ENCODE measurements at places on chromosomes 4 and X. TPM values are rescaled to one million over a fixed set of nuclear protein-coding genes. Genes with fewer than 3 reads are reported as not detected.

DNA sequence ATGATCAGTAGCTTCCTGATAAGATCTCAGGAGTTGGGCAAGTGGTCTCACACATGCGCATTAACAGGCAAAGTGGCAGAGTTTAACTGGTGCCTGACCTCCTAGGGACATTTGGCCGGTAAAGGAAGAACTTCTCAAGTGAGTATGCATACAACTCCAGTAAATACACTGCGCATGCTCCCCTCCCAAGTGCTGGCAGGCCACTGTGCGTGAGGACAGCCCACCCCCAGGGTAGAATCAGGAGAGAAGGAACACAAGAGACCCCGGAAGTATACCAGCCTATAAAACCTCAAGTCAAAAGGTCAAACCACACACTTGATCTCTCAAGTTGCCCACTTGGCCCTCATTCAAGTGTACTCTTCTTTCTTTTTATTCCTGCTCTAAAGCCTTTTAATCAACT is 225.5 kb upstream of the ANKRD50 start:
- DNase-seq = no peak
- peaks cover 50% of the 10 kb centered on the region for H3K4me1 ChIP-seq
- H3K4me3 ChIP-seq = no peak overlapping the region
- no peaks in the 10 kb centered on the region for H3K27me3 ChIP-seq

GRCh38 chr4:40202474-40202873 is 5.6 kb downstream of the RHOH start:
- no peaks in the 10 kb centered on the region for H3K4me1 ChIP-seq
- no peaks in the 10 kb centered on the region for H3K36me3 ChIP-seq

DNA sequence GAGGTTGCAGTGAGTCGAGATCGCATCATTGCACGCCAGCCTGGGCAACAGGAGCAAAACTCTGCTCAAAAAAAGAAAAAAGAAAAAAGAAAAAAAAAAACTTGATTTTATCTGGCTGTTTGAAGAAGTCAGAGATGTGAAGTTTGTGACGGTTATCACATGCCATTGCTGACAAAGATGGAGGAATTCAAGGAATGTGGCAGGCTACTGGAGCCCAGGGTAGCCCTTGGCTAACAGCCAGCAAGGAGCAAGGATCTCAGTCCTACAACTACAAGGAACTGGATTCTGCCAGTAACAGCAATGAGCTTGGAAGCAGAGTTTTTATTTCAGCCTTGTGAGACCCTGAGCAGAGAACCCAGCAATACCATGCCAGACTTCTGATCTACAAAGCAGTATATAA is 24.3 kb upstream of the TET2 start:
- no peaks in the 10 kb centered on the region for H3K4me1 ChIP-seq
- H3K36me3 ChIP-seq = no peaks in the 10 kb centered on the region
- H3K27ac ChIP-seq = no peak overlapping the region
- no peaks in the 10 kb centered on the region for H3K27me3 ChIP-seq

DNA sequence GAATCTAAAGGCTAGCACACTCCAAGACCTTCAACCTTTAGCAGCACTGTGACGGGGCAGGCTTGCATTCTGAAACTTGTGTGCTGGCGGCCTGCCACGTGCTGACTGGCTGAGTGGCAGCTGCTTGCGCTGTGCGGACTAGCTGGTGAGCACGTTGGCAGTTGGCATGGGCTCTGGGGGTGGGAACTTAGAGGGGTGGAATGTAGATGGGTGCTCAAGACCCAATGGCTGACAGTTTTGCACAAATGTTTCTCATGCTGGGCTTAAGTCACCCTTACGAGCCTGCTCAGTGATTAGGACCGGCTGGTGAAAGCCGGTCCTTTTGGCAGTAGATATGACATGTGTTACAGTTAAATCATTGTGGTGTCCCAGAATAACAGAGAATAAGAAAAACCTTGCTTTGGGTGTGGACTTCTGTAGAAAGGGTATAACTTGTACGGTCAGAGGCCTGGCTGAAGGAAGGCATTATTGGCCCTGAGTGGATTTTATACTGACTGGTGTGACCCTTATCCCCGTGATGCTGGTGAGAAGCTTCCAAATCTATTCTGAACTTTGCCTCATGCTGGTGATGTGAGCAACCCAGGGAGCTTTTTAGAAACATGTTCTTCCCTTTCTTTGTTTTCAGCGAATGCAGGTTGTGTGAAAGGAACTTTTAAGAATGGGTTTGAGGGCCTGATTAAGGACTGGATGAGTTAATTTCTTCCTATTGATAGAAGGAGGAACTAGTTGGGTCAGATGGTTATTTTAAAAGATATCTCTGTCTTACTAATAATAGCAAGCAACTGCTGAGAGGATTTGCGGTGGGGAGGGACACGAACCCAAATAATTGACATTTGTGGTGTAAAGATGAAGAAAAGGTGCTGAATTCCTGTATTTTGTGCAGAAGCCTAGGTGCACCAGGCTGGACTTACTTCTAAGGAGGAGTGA is 107.4 kb upstream of the SLC4A4 start:
- peaks cover 35% of the 10 kb centered on the region for H3K4me1 ChIP-seq
- H3K27me3 ChIP-seq = no peaks in the 10 kb centered on the region
- H3K4me3 ChIP-seq = peak overlapping the region; percentile 20

DNA sequence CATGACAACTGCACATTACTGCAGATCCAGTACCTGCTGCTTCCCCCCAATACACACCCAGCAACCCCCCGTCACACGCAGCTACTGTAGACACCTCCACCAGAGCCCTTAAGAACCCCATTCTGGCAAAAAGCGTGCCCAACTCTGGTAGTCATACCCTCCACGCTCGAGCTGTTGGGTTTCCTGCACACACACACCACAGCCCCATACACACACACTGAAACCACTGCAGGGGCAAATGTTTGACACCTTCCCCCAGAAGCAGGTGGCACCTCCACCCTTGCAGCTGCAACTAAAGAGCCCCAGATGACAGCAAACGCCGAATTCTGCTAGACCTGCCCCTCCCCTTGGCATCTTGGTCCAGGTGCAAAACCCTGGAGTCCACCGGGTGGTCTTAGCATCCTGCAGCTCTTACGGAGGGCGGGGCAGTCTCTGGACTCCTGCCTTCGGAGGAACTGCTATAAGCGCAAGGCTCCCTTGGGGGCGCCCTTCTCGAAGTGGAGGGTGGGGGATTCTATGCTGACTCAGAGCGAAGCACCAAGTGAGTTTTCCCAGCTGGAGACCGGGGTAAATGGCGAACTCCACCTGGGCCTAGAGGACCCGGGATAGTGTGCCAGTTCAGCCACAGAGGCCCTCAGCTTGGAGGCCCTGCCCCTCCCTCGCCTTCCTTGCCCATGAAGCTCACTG is 1.5 kb downstream of the FRMPD3 start:
- H3K4me3 ChIP-seq = no peak overlapping the region
- no peak for DNase-seq
- H3K27me3 ChIP-seq = peaks cover 50% of the 10 kb centered on the region
- no peak overlapping the region for H3K27ac ChIP-seq

Gene MTM1
- polyA plus RNA-seq = 4.7 TPM

Gene SULT1B1
- polyA plus RNA-seq = 57.6 TPM

Gene CXCR3
- 1.5 TPM for polyA plus RNA-seq

DNA sequence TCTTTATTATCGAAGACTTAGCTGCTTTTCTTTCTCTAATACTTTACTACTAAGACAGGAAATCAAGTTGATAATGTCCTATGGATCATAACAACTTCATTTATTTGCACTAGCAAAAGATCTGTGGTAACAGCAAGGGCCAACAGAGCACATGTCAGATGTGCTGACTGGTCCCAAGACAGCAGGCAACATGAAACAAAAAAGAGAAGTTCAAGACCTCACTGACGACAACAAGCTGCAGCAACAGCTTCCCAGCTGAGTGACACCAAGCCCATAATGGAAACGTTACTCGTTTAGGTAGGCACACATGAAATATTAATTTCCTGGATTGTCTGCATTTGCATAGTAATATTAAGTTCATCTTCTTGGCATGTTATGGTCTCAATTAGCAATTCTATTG is 126.9 kb downstream of the UNC5C start:
- H3K4me1 ChIP-seq = no peaks in the 10 kb centered on the region
- H3K27ac ChIP-seq = no peak overlapping the region
- no peak for DNase-seq
- H3K4me3 ChIP-seq = no peak overlapping the region
- no peaks in the 10 kb centered on the region for H3K27me3 ChIP-seq

GRCh38 chrX:152968193-152968592 is 25.7 kb downstream of the PNMA5 start:
- H3K4me3 ChIP-seq = no peak overlapping the region
- no peak for DNase-seq
- H3K27ac ChIP-seq = no peak overlapping the region

Gene SYP
- polyA plus RNA-seq = 3.9 TPM

DNA sequence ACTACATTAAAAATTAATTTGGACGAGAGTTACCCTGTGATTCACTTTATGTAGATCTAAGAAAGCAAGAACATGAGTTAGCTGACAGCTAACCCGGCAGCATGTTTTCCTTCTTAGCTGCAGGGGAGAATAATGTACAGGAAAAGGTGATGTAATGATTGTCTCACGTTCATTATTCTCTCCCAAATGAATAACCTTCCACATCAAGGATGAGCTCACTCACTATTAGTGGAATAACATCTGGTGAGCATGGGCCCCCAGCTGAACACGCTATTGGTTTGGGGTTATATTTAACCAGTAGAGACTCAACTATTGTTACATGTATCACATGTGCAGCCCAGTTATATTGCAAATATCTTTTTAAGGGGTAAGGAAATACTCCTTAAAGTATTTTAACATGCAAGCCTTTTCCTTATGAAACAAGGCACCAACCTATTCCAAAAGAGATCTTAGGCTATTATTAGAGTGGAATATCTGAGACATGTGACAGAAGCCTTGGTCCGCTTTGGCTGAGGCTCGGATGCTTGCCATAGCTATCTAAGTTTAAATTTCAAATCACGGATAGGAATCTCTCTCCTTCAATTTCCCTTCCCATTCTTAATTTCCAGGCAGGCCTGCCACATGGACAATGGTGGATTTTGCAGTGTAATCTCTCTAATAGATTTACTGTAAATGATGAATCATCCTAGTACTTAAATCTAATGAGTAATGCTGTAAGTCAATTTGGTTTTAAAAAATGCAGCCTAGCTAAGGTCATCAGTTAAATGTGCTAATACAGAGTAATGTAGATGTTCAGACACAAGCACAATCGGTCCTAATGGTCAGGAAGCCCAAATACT is 99.0 kb upstream of the OTUD4 start:
- H3K36me3 ChIP-seq = no peaks in the 10 kb centered on the region
- no peaks in the 10 kb centered on the region for H3K27me3 ChIP-seq
- H3K4me3 ChIP-seq = no peak overlapping the region
- H3K27ac ChIP-seq = no peak overlapping the region

GRCh38 chr4:184358521-184359232 is 115.7 kb downstream of the IRF2 start:
- H3K4me3 ChIP-seq = no peak overlapping the region
- H3K36me3 ChIP-seq = no peaks in the 10 kb centered on the region
- DNase-seq = no peak
- H3K27me3 ChIP-seq = no peaks in the 10 kb centered on the region

DNA sequence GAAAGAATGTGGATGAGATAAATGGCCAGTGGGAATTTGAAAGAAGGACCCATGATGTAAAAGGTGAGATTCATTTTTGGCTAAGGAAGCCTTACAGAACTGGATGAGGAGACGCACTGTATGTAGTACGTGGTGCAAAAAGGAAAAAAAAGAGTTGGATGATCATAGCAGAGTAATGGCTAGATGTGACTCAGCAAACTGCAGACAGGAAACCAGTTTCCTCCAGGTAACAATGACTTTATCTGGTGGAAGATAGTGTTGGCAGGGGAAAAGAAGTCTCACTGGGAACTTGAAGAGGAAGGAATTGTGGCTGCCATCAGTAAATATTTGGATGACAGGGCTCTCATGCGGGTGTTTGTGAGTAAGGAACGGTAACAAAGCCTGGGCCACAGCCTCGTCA is 243.2 kb downstream of the CPE start:
- H3K27ac ChIP-seq = no peak overlapping the region
- no peaks in the 10 kb centered on the region for H3K4me1 ChIP-seq
- no peak overlapping the region for H3K4me3 ChIP-seq
- H3K36me3 ChIP-seq = no peaks in the 10 kb centered on the region
- DNase-seq = no peak

- no peak for DNase-seq
- H3K27me3 ChIP-seq = no peaks in the 10 kb centered on the region
- H3K36me3 ChIP-seq = no peaks in the 10 kb centered on the region
- no peaks in the 10 kb centered on the region for H3K4me1 ChIP-seq
These were observed 53.9 kb upstream of the MMAA start for GRCh38 chr4:145565328-145565727.

Gene NOA1
- 10.1 TPM for polyA plus RNA-seq

- no peaks in the 10 kb centered on the region for H3K36me3 ChIP-seq
- peak; percentile 6 for DNase-seq
- no peak overlapping the region for H3K27ac ChIP-seq
- no peak overlapping the region for H3K4me3 ChIP-seq
These were observed 124.0 kb upstream of the POF1B start for GRCh38 chrX:85503258-85504158.

Gene GPR143
- polyA plus RNA-seq = 2.3 TPM

Gene SH3RF1
- 8.4 TPM for polyA plus RNA-seq

GRCh38 chr4:187789078-187789477 is 206.5 kb upstream of the ZFP42 start:
- H3K4me3 ChIP-seq = no peak overlapping the region
- no peaks in the 10 kb centered on the region for H3K36me3 ChIP-seq
- H3K4me1 ChIP-seq = no peaks in the 10 kb centered on the region
- no peak overlapping the region for H3K27ac ChIP-seq

GRCh38 chr4:94676970-94677369 is 80.8 kb upstream of the BMPR1B start:
- H3K27me3 ChIP-seq = no peaks in the 10 kb centered on the region
- H3K4me1 ChIP-seq = peaks cover 9% of the 10 kb centered on the region
- H3K4me3 ChIP-seq = no peak overlapping the region
- no peak overlapping the region for H3K27ac ChIP-seq

DNA sequence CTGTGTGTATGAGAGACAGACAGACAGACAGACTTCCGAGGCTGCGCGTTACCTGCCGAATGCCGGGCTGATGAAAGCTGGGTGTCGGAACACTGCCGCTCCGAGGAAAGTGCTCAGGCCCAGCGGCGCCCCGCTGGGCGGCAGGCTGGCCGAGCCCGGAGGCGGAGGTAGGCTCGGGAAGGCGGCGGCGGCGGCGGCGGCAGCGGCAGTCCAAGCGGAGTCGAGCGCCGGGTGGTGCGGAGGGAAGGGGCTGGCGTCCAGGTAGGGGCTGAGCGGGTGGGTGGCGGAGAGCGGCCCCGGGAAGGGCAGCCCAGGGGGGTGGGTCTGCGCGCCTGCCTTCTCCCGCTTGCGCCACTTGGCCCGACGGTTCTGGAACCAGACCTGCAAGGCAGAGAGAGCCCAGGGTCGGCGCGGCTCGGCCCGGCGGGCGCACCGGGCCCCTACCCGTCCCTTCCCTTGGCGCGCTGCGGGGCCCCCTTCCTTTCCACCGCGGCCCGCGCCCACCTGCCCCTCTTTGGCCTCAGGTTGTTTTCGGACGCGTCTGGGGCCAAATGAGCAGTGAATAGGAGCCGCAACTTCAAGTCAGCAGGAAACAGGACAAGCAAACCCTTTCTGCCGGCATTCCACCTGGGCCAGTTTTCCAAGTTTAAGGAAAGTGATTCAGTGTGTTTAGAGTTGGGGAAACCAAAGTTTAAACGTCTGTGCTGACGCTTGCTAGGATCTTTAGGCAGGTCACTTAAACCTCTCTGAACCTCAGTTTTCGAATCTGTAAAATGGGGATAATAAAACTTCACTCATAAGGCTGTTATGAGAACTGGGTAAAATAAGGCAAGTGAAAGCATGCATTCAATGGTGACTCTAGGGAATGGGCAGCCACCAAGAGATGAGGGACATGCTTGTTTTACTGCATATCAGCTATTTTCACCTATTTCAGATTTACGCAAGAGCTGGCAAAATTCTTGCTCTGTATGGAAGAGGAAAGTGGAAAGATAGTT is 8.4 kb downstream of the ARX start:
- H3K36me3 ChIP-seq = no peaks in the 10 kb centered on the region
- peaks cover 100% of the 10 kb centered on the region for H3K27me3 ChIP-seq
- H3K27ac ChIP-seq = no peak overlapping the region
- peaks cover 14% of the 10 kb centered on the region for H3K4me1 ChIP-seq
- DNase-seq = no peak
